ENCODE measurements at places on chromosomes 7 and 10. TPM values are rescaled to one million over a fixed set of nuclear protein-coding genes. Genes with fewer than 3 reads are reported as not detected.

ZNF736 gene
- total RNA-seq = 0.15 TPM

ADRA2A gene
- 0.15 TPM for total RNA-seq

FOXP2 gene
- total RNA-seq = 2.5 TPM

STEAP1B gene
- 0.27 TPM for total RNA-seq

TMEM270 gene
- 1.1 TPM for total RNA-seq

SH2D4B gene
- total RNA-seq = 0.22 TPM

PRLHR gene
- total RNA-seq = not detected

BEND7 gene
- 13.8 TPM for total RNA-seq

RNLS gene
- not detected for total RNA-seq

ATP5MK gene
- 556 TPM for total RNA-seq

CYP2C19 gene
- not detected for total RNA-seq
